Epithelial cell of alveolus of lung (primary cell): ENCODE measurements at places on chromosomes 12 and 14. TPM values are rescaled to one million over a fixed set of nuclear protein-coding genes. Genes with fewer than 3 reads are reported as not detected.

Gene SLC8A3
- 0.52 and 1.4 TPM in 2 replicates for total RNA-seq

Gene ASB2
- 0.13 TPM in 1 of 2 replicates, not detected in the other for total RNA-seq

Gene CCDC177
- total RNA-seq: under 0.01 and 0.16 TPM in 2 replicates

Gene ASPG
- not detected in 2 replicates for total RNA-seq

Gene SDR9C7
- total RNA-seq: 0.08 TPM in 1 of 2 replicates, not detected in the other

Gene FIGNL2
- 0.13 and 0.32 TPM in 2 replicates for total RNA-seq

Gene AHNAK2
- total RNA-seq: 7.6 and 22.5 TPM in 2 replicates

Gene RD3L
- total RNA-seq: not detected in 2 replicates

Gene TAS2R42
- total RNA-seq: not detected in 2 replicates

Gene SLC38A1
- total RNA-seq: 23.6 and 66.7 TPM in 2 replicates

Gene PTCSC3
- total RNA-seq: not detected in 2 replicates
